ENCODE measurements at places on chromosomes 1 and 21. TPM values are rescaled to one million over a fixed set of nuclear protein-coding genes. Genes with fewer than 3 reads are reported as not detected.

DNA sequence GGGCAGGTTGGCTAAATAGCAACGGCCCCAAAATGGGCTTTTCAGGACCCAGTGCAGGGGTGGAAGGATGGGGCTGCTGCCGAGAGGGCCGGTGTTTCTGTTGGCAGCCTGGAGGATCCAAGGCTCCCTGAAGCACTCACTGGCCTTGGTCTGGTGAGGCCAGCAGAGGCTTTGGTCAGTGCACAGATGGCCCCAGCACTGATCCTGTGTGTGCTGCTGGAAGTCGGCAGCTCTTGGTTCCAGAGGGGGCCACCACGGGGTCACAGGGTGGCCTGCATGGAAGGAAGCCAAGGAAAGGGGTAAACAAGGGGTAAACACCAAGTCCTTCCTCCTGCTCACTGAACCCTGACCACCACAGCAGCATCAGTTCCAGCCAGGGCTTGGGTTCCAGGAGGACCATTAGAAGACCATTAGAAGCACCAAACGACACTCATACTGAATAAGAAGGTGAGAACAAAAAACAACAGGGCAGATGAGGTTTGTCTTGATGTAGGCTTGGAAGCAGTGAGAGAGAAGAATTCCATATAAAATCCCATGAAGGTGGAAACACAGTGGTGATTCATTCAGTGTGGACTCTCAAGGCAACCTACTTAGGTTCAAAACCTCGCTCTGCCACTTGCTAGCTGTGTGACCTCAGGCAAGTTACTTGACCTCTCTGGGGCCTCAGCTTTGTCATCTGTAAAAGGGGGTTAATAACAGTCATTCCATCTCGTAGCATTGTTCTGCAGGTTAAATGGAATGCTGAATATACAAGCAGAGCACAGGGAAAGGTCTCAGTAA lies 184.5 kb downstream of the RUNX1 start:
- H3K4me1 ChIP-seq, result peaks cover 30% of the 10 kb centered on the region
- H3K36me3 ChIP-seq, result peaks cover 25% of the 10 kb centered on the region
- H3K27me3 ChIP-seq, result no peaks in the 10 kb centered on the region
- peak overlapping the region; percentile 16 for H3K4me3 ChIP-seq
- H3K27ac ChIP-seq, result peak overlapping the region; percentile 33

DNA sequence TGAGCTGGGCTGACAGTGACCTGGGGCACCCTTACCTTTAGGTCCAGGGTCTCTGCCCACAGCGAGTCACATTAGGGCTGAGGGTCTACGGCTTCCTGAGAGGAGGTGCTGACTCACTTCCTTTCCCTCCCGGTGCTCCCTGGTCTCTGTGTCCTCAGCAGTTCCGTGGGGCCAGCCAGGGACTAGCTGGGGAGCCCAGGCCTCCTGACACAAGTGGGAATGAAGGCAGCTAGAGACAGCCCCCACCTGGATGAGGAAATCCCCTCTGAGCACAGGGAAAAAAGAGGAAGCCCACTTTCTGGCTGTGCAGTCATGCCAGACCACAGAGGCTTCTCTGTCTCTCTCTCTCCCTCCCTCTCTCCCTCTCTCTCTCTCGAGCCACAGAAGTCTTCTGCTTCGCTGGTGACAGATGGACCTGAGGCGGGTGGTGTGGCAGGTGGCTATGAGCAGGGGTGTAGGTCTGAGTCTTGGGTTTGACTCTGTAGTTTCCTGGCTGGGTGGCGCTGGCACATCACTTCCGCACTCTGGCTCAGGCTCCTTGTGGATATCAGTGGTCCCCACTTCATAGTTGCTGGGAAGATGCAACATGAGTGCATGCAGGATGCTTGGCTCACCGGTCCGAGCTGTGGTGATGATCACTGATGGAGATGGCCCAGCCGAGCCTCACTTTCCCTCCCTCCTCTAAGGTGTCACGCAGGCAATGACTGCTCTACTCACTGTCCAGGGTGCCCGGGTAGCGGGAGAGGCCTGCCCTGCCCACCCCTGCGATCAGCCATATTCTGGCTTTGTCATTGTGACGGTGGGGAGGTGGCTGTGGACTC lies 3.5 kb downstream of the SLC66A1 start:
- peak overlapping the region; percentile 23 for H3K27ac ChIP-seq
- H3K4me3 ChIP-seq, result no peak overlapping the region
- H3K36me3 ChIP-seq, result no peaks in the 10 kb centered on the region
- no peak for DNase-seq

DNA sequence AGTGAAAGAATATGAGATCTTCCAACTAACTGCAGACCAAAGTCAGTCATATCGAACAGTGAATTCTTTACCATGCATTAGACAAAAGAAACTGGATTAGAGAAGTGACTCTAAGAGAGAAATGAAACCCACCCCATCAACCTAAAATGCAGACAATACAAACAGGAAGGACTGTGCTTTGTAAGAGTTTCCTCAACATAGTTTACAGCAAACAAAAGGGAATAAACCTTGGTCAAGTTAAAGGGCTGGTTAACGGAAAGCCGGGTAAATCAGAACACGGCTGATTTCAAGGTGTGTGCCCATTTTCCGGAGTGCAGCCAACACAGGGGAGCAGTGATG lies 39.2 kb downstream of the SIPA1L2 start:
- no peak for DNase-seq
- H3K4me3 ChIP-seq, result no peak overlapping the region
- H3K36me3 ChIP-seq, result no peaks in the 10 kb centered on the region
- H3K4me1 ChIP-seq, result peaks cover 11% of the 10 kb centered on the region
- H3K27me3 ChIP-seq, result no peaks in the 10 kb centered on the region
- no peak overlapping the region for H3K27ac ChIP-seq

The ERICH3 gene
- total RNA-seq, result not detected
